ENCODE measurements at places on chromosomes 11 and 22.
A peak's percentile ranks its signal among the peaks of the same experiment; 100 is the strongest.

DNA sequence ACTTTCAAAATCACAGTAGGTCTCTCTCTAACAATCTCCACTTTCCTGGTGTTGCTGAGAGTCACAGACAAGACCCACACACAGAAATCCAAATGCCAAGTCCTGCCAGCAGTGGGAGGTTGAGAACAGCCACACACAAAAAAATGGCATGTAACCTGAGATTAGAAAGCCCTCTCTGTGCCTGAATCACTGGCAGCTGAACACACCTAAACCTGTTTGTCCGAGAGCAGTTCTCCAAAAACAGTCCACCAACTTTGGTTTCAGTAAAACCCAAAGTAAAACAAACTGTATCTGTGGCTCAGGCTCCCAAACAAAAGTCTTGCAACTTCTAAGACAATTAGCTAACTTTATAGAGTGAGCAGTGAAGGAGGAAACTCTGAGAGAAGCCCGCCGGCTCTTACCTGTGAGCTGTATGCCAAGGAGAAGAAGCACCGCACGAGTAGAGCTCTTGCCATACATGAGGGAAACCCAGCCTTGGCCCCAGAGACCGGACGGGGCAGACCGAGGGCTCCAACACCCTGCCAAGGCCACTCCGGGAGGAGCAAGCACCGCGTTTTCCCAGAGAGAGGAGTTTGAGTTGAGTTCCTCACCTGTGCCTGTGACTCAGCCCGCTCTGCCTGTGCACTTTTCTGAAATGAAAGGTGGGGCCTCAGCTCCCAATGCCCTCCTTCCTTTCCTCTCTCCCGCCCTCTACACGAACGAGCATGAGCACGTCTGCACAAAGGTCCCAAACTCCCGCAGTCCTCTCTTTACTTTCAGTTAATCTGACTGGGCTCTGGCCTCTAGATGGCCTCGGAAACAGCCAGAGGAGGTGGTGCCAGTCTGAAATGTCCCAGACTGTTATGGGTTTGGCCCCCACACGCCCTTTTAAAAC, at the start of gene MPZL2:
MPZL2 (minus strand) TSS at position 603 of the 874 bp plus-strand sequence; CDS start at position 459, 144 bp downstream.
- peak; percentile 31 for DNase-seq

GRCh38 chr22:39482768-39483167, 19.3 kb upstream of the MIEF1 start:
- peak; percentile 10 for DNase-seq

DNA sequence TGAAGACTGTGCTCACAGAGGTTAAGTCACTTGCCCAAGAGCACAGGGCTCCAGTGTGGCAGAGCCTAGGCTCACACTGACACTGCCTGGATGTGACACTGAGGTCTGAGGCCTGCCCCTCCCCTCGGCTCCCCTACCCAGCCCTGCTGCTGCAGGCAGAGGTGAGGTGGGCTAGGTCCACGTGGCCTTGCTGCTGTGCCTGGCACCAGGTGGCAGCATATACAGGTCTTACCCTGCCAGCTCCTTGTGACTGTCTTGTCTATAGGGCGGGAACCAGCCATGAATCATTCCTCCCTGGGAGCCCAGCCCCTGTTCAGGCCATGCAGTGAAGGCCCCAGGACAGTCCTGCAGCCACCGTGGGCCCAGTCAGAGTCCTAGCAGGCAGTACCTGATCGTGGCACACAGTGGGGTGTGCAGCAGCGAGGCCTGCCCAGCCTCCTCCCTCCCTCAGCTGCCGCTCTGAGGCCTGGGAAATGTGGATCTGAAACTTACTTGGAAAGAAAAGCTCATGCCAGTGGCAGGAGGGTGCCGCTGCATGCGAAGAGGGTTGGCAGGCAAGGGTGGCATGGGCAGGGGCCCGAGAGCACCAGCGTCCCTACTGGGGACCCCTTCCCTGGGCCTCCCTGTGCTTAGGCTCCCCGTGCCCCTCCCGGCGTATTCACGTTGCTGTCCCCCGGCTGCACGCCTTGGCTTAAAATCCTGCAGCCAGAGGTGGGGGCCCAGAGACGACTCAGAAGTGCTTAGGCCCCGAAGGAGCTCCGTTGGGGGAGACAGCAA, 1.2 kb upstream of the CERK start:
- DNase-seq: no peak

GRCh38 chr11:103532133-103532788, 423.0 kb downstream of the DYNC2H1 start:
- DNase-seq: peak; percentile 20

- no peak for DNase-seq
Observed at GRCh38 chr11:42951266-42951665, 360.5 kb upstream of the API5 start.

- DNase-seq: no peak
Observed at GRCh38 chr11:10291801-10292638, 2.0 kb downstream of the SBF2 start.

- DNase-seq: peak; percentile 98
Observed at GRCh38 chr11:17734418-17734911, at the start of gene KCNC1. Gene KCNC1 (plus strand): TSS chr11:17734781. CDS start chr11:17736003, 1,222 bp downstream.

DNA sequence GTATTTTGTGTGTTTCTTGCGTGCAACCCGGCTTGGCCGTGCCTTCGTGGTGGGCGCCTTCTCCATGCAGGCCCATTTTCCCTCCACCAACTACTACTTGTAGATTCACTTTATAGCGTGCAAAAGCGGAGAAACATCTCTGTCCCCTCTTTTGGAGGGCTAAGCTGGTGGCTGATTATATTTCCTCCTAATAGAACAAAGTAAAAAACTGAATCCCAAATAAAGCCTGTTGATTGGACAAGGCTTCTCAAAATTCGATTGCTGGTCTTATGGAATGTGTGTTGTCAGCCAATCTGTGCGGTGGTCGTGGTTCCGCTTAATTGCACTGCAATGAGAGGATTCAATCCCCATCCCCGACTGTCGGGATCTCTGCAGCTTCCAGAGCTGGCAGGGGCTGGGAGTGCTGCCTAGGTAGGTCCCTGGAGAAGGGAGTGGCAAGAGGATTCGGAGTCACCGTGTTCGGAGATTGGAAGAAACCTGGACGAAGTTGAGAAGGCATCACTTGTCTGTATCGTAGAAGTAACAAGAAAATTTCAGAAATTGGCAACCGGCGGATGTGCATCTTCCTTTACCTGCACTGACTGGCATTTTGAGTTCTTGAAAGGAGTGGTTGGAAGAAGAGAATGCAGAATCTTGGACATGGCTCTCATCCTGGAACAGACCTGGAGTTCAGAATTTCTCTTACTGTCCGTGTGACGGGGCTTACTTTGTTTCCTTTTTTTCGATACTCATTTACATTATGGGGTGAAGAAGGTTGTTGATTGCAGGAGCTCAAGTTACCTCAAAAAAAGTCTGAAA, 1.1 kb downstream of the HMGXB4 start:
- DNase-seq: no peak

DNA sequence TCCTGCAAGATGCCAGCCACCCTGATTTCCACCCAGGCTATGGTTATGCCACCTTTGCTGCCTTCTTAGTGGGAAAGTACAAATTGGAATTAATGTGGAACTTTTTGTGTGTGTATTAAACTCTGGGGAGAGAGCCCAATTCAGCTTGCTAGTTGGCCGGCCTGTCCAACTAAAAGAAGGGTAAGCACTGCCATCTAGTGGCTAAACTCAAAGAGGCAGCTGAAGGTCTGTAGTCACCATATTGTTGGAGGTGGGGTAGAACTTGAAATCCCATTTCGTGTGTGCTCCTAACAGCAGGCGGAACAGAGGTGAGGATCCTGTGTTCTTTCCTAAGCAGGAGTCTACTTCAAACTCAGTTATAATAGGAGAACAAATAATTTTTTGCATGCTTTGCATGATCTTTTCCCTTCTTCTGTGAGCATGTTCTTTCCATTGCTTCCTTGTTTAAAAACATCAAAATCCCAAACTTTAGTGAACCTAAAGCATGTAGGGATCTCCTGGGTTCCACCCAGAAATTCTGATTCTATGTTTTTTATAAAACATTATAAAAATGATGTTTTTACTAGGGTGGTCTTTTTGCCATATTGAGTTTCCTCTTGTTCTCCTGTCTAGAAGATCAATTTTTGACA, 138.8 kb upstream of the SORL1-AS1 start:
- peak; percentile 63 for DNase-seq

DNA sequence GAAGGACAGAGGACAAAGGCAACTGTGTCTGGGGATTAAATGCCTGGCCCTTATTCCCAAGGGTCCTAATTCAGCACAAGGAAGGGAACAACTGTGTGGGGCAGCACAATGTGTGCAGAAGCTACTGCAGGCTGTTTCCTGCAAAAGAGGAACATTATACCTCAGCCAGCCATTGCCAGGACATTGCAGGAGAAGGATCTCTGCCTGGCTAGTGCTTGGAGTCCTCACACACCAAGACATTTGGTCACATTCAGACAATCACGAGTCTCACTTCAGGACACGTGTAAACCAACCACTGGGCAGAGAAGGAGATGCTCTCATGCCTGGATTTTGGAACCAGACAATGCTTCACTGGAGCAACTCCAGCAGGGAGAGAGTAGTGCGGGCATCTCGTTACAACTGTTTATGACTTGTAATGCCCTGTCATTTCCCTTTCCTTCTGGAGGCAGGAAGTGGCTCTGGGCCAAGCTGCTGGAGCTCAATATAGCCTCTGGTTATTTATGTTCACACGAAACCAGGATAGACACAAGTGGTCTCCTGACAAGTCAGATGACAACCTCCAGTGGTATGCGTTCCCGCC, 23.9 kb upstream of the ZC3H12C start:
- DNase-seq: no peak

DNA sequence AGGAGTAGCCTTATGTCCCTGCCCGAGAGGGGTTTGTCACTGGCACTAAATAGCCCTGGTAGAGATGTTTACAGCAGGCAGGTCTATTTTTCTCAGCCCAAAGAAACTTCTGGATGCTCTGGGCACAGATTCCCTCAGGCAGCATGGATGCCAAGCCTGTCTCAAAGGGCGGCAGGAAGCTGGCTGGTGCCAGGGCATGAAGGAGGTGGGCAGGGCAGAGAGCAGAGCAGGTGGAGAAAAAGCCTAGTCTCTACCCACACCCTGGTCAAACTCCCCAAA, 4.1 kb upstream of the GAS2L1 start:
- DNase-seq: no peak

- DNase-seq: peak; percentile 87
Observed at GRCh38 chr22:45553351-45554039, 50.8 kb downstream of the FBLN1 start.

- DNase-seq: no peak
Observed at GRCh38 chr11:19378814-19379213, 138.1 kb upstream of the E2F8 start.

DNA sequence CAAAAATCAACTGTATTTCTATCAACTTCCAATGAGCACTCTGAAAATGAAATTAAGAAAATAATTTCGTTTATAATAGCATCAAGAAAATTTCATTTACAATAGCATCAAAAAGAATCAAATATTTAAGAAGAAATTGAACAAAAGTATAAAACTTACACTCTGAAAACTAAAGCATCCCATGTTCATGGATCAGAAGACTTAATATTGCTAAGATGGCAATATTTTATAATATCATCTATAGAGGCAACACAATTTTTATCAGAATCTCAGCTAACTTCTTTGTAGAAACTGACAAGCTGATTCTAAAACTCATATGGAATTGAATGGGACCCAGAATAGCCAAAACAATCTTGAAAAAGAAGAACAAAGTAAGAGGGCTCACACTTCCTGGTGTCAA, 19.9 kb downstream of the NUP160 start:
- DNase-seq: no peak

DNA sequence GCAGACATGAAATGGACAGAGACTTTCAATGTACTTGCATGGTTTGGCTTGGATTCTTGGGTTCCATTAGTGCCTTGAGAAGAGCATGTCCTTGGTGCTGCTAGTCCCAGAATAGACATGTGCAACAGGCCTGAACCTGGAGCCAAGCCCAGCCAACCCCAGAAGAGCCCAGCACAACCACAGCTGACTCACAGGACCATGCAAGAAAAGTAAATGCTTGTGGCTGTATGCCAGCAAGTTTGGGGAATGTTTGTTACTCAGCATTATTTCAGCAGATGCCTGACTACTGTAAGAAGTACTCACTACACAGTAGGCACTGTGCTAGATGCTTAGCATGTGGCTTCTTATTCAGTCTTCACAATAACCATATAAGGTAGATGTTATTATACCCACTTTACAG, 39.2 kb upstream of the HMGXB4 start:
- no peak for DNase-seq

- DNase-seq: no peak
Observed at GRCh38 chr11:80986421-80987074, 1545.7 kb upstream of the TENM4 start.

GRCh38 chr11:7311903-7312302, 60.2 kb downstream of the SYT9 start:
- DNase-seq: no peak

GRCh38 chr22:23306926-23307325, 126.6 kb downstream of the BCR start:
- no peak for DNase-seq

DNA sequence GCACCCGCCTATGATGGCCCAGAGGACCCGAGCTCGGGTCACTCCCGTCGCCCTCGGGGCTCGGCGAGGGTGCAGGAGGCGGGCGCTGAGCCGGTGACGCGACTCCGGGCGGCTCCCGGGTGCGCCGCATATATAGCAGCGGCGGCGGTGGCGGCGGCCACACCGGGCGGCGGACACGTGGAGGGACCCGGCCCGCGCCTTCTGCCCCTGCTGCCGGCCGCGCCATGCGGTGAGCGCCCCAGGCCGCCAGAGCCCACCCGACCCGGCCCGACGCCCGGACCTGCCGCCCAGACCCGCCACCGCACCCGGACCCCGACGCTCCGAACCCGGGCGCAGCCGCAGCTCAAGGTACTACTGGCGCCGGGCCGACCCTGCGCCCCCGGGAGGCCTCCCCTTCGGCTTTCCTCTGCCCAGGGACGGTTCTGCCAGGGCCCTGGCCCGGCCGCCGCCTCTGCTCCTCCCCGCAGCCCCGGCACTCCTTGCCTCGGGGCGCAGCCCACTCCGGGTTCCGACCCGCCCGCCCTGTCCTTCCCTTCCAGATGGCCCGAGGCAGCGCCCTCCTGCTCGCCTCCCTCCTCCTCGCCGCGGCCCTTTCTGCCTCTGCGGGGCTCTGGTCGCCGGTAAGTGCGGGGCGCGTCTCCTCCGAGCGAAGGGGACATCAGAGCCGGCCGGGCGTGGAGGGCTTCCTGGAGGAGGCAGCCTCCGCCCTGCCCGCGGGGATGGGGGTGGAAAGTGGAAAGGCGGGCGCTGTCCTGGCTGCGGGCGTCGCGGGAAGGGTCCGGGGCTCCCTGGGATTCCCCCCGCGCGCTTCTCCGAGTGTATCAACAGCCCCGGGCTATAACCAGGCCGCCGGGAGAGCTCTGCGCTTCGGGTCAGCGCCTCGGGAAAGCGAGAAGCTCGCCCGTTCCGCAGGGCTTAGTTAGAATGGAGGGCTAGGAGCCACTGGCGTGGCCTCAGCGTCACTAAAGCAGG, at the start of gene GAL:
GAL (plus strand) TSS at position 160 of the 972 bp plus-strand sequence; CDS start at position 540, 380 bp downstream.
- DNase-seq: no peak

DNA sequence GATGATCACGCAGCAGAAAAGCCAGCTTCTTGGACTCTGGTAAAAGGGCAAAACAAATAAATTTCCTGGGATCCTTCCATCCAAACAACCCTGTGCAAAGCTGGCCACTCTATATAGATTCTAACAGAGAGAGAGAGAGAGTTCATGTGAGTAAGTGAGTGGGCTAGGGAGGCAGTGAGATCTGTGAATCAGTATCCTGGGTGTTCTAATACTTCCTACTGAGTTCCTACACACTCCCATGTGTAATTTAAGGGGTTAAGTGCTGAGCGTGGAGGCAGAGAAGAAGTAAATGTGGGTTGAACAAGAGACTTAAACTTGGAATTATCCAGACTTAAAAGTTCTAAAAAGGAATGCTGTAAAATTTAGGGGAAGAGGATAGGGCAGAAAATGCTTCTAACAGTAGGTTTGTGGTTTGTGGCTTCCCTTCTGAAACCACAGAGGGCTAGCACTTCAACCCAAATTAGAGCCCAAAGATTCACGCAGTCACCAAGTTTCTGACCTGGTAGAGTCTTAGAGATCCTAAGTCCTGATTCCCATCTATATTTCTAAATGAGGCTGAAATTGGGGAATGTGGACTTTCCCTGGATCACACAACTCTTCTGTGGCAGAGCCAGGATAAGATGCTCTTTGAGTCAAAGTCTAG, 413.9 kb downstream of the TENM4 start:
- DNase-seq: no peak

Measured in 8988T (cell line).